ENCODE measurements at places on chromosomes 3 and 15. TPM values are rescaled to one million over a fixed set of nuclear protein-coding genes. Genes with fewer than 3 reads are reported as not detected.

DNA sequence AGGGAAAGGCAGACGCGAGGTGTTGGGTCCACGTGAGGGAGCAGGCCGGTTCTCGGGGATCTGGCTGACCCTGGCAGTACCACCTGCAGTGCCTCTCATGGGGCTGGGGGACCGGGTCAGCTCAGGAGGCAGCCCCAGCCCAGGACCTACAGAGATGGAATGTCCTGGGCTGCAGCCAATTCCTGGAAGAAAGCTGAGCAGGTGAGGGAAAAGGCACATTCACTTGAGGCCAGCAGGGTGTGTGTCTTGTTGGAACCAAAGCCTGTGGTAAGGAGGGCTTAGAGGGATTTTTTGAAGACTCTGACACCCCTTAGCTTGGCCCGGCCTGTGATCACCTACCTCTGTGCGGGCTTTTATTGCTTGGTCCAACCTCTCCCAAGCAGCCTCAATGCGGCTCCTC, 15.8 kb downstream of the PLA2G4B start:
- no peak for DNase-seq

DNA sequence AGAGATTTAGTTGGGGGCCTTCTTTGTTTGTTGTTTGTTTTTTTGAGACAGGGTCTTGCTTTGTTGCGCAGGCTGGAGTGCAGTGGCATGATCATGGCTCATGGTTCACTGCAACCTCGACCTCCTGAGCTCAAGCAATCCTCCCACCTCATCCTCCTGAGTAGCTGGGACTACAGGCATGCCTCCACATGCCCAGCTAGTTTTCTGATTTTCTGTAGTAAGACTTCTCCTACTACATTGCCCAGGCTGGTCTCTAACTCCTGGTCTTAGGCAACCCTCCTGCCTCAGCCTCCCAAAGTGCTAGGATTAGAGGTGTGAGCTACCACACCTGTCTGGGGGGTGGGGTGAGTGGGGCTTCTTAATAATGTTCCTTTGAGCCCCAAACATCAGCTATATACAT, 148.3 kb upstream of the ADAMTS9 start:
- no peak for DNase-seq

DNA sequence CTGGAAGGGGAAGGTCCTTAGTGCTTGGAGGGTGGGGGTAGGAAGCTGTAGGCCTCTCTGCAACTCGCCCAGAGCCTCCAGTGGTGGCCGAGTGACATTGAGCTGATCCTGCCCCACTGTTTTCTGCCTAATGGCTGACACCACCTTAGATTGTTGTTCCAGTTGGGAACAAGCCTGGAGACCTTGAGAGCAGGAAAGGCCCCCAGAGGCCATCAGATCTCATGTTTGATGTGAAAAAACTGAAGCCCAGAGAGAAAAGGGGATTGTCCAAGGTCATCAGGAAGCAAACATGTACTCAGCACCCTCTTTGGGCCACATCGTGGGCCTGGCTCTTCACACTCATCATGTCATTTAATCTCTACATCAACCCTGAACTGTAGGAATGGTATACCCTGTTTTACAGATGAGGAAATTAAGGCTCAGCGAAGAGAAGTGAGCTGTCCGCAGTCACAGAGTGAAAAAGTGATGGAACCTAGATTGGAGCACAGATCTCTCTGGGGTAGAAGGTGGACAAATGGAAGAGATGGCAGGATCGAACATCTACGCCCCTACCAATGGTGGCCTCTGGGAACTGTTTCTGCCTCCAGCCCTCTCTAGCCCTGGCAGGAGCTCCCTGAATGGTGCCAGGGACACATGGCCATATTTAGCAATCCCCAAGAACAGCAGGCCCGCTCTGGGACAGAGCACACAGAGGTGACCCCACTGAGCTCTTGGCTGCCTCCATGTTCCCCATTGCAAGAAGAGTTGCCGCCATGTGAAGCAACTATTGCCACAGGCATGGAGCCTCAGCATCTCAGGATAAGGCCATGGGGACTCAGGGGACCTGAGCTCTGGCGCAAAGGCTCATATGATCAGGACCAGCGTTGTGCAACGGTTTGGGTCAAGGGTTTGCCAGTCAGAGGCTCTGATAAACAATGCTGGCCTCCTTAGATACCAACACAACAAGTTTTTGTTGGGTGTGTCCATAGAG, 31.6 kb upstream of the TSEN2 start:
- no peak for DNase-seq

GRCh38 chr3:113051787-113052186, 61.0 kb downstream of the GTPBP8 start:
- no peak for DNase-seq

The ANKUB1 gene
- not detected for polyA plus RNA-seq

DNA sequence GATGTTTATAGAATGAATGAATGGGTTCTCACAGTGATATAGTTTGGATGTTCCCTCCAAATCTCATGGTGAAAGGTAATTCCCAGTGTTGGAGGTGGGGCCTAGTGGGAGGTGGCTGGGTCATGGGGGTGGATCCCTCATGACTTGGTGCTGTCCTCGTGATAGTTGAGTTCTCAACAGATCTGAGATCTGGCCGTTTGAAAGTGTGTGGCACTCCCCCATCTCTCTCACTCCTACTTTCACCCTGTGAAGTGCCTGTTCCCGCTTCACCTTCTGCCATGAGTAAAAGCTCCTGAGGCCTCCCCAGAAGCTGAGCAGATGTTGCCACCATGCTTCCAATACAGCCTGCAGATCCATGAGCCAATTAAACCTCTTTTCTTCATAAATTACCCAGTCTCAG, 170.8 kb upstream of the LINGO1 start:
- DNase-seq, result no peak

The ADAMTS17 gene
- polyA plus RNA-seq, result not detected

GRCh38 chr15:94372821-94373220, 141.5 kb downstream of the MCTP2 start:
- DNase-seq, result no peak
